ENCODE measurements at places on chromosomes 12 and 14. TPM values are rescaled to one million over a fixed set of nuclear protein-coding genes. Genes with fewer than 3 reads are reported as not detected.

- peaks cover 4% of the 10 kb centered on the region for H3K4me1 ChIP-seq
- peak within 1 kb of the TSS; percentile 36 for H3K4me3 ChIP-seq
- H3K27ac ChIP-seq: no peak within 1 kb of the TSS
- peaks cover 3% of the 10 kb centered on the region for H3K27me3 ChIP-seq
- no peaks in the 10 kb centered on the region for H3K36me3 ChIP-seq
Observed at GRCh38 chr12:9869307-9870161, at the start of gene CLEC2B. Gene CLEC2B, minus strand, starts transcription at chr12:9869354.

DNA sequence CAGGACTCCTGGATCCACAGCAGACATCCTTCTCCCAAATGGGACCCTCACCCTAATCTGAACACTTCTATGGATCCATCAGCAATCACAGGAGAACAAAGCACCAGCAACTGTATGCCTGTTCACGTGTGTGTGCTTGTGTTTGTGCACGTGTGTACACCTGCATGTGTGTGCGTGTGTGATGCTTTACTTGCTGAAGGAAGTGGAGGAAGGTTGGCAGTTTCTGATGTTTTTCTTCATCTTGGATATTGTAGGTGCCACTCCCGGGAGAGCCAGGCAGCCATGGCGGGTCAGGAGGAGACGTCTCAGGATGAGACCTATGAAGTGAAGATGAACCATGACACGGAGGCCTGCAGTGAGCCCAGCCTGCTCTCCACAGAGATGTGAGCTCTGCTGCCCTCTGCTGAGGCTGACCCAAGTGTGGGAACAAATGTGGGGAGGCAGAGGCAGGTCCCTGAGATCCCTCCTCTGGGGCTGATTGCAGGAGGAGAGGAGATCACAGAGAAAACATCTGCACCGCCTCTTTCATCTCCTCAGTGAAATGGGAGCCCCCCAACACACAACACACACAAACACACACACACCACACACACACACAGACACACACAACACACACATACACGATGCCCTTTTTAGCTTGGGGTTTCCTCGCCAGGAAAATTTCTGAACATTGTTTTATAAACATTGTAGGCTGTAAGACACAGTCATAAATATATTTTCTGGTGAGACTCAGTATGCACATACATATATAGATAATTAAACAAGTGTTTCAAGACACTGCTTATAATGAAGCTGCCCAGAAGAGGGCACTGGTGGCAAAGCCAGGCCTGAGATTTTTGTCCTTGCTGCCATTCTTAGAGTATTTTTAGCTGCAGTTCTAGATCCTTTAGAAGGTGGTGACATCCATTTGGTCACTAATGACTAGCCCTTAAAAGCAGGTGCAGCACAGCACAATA, 112.2 kb upstream of the FKBP4 start:
- peaks cover 3% of the 10 kb centered on the region for H3K4me1 ChIP-seq
- H3K36me3 ChIP-seq: peaks cover 50% of the 10 kb centered on the region
- DNase-seq: no peak
- H3K4me3 ChIP-seq: no peak overlapping the region

- H3K27me3 ChIP-seq: no peaks in the 10 kb centered on the region
- H3K36me3 ChIP-seq: no peaks in the 10 kb centered on the region
- H3K4me1 ChIP-seq: no peaks in the 10 kb centered on the region
- no peak overlapping the region for H3K4me3 ChIP-seq
- no peak for DNase-seq
Observed at GRCh38 chr12:76636121-76636692, 76.6 kb upstream of the OSBPL8 start.

GLT1D1 gene
- 0.11 TPM for total RNA-seq

GRCh38 chr14:75519826-75520728, 2.2 kb upstream of the BATF start:
- H3K27me3 ChIP-seq: peaks cover 54% of the 10 kb centered on the region
- peaks cover 2% of the 10 kb centered on the region for H3K4me1 ChIP-seq
- H3K36me3 ChIP-seq: no peaks in the 10 kb centered on the region
- H3K4me3 ChIP-seq: no peak overlapping the region
- H3K27ac ChIP-seq: no peak overlapping the region

PLEKHG7 gene
- not detected for total RNA-seq

DNA sequence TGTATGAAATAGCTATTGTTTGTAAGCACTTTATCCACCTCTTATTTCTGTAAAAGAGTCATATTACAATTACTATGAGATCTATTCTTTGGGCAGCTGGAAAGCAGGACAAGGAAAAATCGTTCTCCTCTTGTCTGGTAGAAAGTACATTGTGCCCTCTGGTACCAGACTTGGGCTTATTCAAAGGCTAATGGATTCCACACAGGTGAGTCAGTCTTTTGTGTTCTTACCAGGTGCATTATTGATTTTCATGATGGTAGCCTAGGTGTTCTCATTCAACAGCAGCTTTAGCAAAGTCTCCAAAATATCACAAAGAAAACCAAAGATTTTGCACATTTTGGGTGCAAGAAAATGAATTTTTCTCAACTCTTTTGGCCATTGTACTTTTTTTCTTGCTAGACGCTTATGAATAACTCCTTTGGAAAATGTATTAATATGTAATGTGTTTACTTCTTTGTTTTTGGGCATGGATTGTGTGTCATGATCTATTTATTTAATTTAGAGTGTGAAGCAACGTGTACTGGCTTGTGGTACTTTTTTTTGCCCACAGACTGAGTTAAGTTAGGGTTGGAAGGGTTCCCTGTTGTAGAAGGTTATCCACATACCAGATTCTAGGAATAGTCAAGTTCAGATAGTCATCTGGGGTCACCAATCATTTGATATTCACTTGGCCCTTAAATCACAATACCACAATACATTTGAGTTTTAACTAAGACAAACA, 26.2 kb downstream of the MNAT1 start:
- peaks cover 61% of the 10 kb centered on the region for H3K4me1 ChIP-seq
- H3K36me3 ChIP-seq: no peaks in the 10 kb centered on the region
- no peak overlapping the region for H3K27ac ChIP-seq
- no peaks in the 10 kb centered on the region for H3K27me3 ChIP-seq
- no peak for DNase-seq
